ENCODE measurements at places on chromosomes 7 and 10.

GRCh38 chr7:35801392-35802101 is 690 bp downstream of the SEPTIN7 start:
- peak; percentile 74 for DNase-seq

DNA sequence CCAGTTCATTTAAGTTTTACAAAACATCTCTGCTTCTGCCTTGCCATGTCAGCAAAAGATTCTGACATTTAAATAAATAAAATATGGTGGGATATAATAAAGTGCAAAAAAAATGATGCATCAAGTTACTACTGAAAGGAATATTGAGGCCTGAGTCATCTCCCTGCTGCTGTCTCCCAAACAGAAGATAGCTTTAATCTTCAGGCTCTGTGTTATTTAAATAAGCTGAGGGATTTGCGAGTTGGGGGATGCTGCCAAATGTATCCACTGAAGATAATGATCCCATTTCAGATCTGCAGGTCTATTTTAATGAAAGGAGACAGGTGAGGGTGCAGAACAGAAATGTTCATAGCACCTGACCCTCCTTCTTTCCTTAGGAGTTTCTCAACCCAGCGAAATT is 720.8 kb downstream of the AUTS2 start:
- no peak for DNase-seq

DNA sequence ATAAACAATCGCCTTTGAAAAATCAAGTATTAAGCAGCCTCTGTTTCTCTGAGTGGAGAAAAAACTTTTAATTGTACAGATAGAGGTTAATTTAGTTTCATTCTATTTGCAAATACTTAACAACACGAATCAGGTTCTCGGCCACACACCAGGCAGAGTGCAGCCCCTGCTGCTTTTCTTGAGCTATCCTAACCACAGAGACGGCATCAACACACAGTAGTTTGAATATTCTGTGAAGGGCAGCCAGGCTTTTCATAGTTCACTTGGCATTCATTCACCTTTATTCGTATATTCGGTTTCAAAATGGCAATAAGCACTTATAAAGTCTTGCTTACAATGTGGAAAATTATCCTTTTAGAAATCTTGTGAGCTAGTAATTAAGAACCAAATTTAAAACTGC is 5.7 kb downstream of the ADARB2 start:
- DNase-seq: no peak

DNA sequence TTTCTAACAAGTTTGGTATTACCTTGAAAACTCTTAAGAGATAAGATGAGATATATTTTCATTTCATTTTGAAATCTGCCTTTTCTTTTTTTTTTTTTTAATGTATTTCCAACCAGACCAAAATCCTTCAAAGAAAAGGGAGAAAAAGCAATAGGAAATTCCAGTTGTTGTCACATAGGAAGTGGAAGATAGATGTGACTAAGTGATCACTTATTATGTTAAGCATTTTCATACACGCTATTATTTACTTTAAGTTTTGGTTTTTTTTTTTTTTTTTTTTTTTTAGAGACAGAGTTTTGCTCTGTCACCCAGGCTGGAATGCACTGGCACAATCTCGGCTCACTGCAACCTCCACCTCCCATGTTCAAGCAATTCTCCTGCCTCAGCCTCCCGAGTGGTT is 197.2 kb upstream of the FRMD4A start:
- no peak for DNase-seq

DNA sequence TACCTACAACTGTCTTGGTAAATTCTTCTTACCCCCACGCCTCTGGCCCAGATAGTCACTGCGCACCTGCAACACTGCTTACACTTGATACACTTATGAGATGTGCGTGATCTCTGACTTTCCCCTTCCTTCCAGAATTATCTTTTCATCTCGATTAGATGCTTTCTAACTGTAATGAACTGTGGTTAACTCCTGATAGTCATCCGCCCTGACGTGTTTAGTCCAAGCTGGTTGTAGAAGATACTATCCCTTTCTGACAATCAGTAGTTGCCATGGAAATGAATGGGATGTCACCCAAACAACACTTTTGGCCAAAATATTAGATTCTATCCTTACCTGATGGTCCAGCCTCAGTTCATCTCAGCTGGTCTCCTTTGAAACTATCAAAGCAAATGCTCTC is 241.5 kb downstream of the ADAM12 start:
- DNase-seq: no peak

GRCh38 chr10:3961082-3961481 is 176.1 kb upstream of the KLF6 start:
- DNase-seq: peak; percentile 46

DNA sequence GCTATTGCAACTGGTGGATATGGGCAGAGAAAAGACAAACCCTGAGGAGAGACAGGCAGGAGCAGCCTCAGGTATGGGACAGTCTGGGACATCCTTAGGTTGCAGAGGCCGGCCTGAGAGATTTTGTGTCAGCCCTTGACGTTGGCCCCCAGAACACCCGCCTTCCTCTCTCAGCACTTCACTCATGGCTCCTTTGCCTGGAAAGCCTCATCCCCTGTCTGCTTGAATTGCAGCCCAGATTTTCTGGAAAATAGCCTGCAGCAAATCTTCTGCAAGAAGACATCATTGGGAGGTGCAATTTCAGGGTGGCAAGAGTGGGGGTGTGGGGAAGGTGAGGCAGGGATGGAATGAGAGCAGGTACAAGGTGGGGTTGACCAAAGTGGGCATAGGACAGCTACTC is 2.2 kb upstream of the FRMD4A start:
- DNase-seq: no peak

DNA sequence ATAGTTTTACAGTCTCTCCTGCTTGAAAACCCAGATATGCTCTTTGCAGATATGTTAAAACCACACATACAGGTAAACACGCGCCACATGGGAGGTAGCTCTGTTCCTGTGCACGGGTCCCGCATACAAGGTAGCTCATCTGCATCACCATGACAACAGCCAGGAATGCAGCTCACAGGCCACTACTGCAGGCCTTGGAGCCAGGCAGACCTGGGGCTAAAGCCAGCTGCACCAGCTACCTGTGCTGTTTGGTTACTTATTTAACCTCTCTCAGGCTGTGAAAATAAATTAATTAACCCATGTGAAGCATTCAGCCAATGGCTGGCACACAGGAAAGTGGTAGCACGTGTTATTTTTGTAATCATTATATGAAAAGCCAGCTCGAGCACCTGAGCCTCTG is 428.3 kb downstream of the TNS3 start:
- no peak for DNase-seq

DNA sequence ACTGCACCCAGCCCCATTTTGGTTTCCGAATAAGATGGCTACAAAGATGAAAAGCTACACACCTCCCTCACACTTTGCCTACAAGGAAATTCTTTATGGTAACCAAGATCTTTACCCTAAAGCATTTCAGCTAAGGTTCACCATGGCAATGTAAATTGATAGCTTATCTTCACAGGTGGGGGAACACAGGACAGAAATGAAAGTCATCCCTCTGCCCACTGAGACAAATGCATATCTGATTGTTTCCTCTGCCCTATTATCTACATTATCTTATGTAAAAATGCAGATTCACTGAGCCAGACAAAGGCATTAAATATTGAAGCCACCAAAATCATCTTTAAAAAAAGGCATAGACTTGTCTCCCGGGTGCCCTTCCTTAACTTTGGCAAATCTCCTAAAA is 3.2 kb upstream of the TMEM139 start:
- no peak for DNase-seq

- DNase-seq: no peak
These were observed 24.4 kb upstream of the LRRC4 start for GRCh38 chr7:128055637-128056036.

DNA sequence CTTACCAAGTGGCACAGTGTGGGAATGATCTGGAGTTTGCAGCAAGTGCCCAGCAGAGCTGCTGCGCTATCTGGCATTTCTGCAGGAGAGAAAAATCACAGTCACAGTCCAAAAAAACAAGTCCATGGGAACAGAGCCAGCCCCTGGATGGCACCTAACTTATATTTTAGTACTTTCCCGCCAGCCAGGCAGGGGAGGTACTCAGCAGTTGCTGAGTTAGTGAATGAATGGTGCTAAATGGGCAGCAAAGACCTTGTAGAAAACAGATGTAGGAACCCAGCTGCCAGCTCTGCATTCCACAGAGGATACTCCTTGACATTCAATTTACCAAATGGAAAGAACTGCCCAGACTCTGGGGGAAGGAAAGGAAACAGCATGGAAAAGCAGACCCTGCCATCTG is 54.5 kb downstream of the GSDME start:
- no peak for DNase-seq

- DNase-seq: no peak
These were observed 9.5 kb downstream of the GLI3 start for GRCh38 chr7:42227541-42227935.

GRCh38 chr10:30445711-30446110 is 11.7 kb downstream of the MAP3K8 start:
- no peak for DNase-seq

GRCh38 chr10:31219306-31219705 is 99.7 kb upstream of the ZEB1 start:
- DNase-seq: no peak

- no peak for DNase-seq
These were observed 49.1 kb downstream of the DOCK4 start for GRCh38 chr7:112157072-112157471.

- DNase-seq: no peak
These were observed 32.3 kb downstream of the VIPR2 start for GRCh38 chr7:159112136-159113011.

GRCh38 chr7:41992881-41993867 is 243.8 kb downstream of the GLI3 start:
- no peak for DNase-seq

GRCh38 chr7:143248761-143249354 is 14.4 kb upstream of the GSTK1 start:
- DNase-seq: no peak

DNA sequence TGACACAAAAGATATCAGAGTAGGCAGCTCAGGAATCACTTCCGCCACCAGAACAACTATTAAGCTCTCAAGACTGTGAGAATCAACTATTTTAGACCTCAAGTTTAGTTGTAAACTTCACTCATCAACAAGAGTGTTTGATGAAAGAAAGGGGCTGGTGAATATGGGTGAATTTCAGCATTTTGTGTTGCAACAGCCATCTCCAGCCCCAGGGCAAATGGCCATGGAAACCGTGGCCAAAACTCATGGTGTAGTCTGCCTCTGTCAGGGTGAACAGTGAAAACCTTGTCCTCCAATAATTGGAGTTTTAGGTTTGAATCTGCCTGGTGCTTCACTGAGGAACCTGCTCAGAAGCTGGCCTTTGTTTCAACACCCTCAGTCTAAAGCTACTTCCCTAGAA is 60.0 kb downstream of the POLR1F start:
- no peak for DNase-seq

GRCh38 chr10:63576501-63576900 is 55.3 kb downstream of the REEP3 start:
- DNase-seq: no peak

DNA sequence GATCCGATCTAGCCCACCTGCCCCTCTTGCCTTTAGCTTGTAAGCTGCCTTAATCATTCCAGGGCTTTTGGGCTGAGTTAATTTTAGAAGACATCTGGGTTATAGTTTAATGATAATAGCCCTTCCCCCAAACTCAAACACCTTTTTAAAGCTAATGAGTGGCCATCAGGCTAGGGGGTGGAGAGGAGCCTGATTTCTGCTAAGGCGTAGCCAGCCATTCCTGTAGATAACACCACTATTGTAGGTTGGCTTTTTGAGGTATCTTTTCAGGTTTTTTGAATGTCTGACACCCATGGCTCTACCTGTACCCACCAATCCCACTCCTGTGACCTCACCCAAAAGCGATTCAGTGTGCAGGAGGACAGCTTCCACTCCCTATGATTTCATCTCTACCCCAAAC is 7.6 kb upstream of the SYPL1 start:
- DNase-seq: no peak

GRCh38 chr7:34165466-34165865 is 260.1 kb downstream of the BMPER start:
- no peak for DNase-seq

Data from activated CD8-positive, alpha-beta memory T cell treated with anti-CD3 and anti-CD28 coated beads, Interleukin-2, amount 50 U/mL, for 4 hours (primary cell).